D341Med (cell line): ENCODE measurements at places on chromosomes 1 and 21.

GRCh38 chr1:71422221-71422620 is 341.4 kb upstream of the ZRANB2 start:
- DNase-seq, result no peak

DNA sequence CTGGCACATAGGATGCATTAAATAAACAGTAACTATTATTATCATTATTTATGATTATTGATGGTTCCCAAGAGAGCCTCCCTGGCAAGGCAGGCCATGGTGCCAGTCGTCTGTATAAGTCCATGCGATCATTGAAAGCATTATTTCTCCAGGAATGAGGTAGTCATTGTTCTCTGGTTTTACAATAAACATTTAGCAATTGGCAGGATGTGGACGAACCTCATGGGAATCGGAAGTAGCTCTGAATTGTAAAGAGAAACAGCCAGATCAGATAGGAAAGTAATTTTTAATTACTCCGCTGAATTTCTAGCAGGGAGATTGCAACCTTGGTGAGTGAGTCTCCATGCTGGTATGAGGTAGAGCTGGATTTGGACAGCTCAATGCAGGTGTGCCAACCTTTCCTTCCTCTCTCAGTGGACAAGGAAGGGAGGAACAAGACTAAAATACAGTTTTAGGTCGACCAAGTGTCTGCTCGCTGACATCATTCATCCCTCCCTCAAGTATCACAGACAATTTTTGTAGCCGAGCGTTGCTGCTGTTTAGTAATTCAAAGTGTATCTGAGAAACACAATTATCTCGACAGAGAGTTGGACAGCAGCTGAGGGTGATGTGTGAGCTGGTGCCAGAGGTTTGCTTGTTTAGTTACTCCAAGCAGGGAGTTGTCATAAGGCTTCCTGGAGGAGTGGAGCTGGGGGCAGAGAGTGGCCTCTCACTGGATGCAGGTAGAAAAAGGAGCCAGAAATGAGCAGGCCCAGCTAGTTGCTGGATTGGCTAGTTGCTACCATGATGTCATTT is 250.8 kb downstream of the KCNJ6 start:
- no peak for DNase-seq

- DNase-seq, result no peak
These were observed 39.6 kb upstream of the KDM4A start for GRCh38 chr1:43610339-43610738.

DNA sequence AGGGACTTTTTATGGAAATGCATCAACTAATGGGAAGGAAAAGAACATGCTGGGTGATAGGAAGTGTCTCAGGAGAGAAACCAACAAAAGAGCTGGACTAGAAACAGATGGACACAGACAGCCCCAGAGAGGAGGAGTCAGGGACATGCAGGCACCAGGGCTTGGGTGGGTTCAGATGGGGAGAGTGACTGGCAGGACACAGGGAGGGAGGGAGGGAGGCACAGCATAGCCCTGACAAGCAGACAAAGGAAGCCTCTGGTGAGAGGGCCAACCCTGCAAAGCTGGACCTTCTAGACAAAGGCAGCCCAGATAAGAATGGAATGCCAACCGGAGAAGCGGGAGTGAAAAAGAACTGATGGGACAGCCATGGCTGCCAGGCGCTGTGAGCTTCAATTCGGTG is 568.8 kb downstream of the AJAP1 start:
- DNase-seq, result no peak

- DNase-seq, result no peak
These were observed 11.7 kb downstream of the ITLN2 start for GRCh38 chr1:160942926-160943325.

DNA sequence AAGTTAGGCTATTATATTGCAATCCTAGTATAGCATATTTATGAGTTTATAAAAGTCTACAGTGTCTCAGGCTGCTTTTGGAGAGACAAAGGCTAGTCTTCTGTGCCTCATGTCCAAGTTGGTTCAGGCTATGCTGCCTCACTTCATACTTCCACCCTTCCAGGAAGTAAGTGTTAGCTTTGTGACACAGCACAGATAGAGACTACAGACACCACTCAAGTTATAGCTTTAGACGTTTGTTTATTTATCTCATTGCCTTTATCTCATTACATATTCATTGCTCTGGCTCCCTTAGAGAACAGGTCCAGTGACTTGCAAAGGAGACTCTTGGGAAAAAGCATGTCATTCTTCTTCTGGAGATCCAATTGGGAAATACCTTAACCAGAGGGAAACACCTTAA is 22.6 kb upstream of the GBP4 start:
- no peak for DNase-seq

DNA sequence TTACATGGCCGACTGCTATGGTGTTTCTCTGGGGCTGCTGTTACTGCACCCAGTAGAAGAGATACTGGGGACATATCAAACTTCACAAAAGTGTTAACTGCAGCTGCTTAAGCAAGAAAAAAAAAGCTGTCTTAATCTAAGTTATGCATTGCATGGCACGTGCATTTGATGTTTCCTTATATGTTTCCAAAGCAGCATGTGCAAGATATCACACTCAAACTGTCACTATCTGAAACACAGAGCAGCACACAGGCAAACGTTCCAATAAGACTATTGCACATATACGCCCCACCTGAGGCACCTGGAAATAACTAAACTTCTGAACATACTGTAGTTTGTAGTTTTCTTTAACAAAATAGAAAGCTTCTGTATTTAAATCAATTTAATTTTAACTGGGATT is 671.4 kb upstream of the ADGRL2 start:
- no peak for DNase-seq
